ENCODE measurements at places on chromosomes 12 and 14.

- no peak for DNase-seq
These were observed 157.3 kb downstream of the DIO2 start for GRCh38 chr14:80054020-80054419.

DNA sequence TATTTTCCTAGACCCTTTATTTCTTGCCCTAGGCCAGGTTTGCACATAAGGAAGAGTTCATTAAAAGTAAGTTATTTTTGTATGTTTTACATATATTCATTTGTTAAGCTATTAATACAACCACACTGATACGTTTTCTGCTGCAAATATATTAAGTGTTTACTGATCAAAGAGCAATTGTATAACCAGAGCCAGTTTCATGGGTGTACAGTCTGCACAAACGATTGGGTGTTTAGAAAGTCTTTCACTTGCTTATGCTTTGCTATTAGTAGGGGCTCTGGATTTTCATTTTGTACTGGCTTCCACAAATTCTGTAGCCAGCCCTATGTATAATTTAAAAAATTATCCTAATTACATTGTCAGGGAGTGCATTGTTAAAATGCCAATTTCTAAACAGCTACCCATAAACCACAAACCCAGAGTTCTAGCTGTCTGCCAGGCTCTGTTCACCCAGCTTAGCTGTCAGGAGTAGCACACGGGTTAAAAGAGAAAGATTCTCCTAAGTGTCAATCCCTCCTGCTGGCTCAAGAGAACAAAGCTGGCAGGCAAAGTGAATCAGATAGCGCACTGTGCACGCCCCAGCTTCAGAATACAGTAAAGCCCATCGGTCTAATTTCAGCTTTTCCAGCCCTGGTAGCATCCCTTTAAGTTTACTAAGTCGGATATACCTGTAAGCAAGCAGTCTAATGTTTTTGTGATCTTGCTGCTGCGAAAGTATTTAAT lies 151.0 kb upstream of the LMO3 start:
- no peak for DNase-seq

DNA sequence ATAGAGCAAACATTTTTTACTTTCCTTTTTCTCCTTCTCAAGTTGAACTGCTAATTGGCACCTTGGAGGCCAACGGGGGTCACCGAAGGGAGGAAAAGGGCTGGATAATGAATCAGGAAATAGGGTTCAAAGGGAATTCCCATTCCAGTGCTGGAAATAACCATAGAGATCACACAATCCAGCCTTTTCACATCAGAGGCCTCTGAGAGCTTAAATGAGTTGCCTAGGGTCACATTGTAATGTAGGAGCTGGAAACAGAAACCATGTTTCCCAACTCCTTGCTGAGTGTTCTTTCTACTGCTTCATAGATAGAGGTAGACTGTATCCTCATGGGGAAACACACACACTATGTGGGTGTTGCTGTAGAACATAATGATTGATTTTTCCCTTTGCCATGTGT lies 60.6 kb upstream of the DDHD1 start:
- DNase-seq = no peak

DNA sequence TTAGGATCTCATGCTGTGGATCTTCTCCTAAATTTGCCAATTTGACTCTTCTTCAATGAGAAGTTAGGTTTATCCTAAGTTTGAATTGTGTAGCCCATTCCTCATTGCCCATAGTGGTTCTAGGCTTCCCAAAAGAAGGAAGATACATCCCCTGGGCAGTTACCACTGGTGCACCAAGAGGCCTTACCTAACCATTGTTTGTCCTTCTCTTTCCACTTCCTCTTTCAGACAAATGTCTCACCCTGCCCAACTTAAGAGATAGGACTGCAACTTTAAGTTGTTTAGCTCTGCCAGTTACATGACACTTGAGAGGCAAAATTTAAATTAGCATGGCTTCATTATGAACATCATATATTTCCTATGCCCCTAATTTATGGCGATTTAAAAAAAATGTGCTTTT lies 9.4 kb upstream of the KCNH3 start:
- DNase-seq = no peak

- DNase-seq = no peak
These were observed 50.2 kb upstream of the CCND2 start for GRCh38 chr12:4223273-4223845.

DNA sequence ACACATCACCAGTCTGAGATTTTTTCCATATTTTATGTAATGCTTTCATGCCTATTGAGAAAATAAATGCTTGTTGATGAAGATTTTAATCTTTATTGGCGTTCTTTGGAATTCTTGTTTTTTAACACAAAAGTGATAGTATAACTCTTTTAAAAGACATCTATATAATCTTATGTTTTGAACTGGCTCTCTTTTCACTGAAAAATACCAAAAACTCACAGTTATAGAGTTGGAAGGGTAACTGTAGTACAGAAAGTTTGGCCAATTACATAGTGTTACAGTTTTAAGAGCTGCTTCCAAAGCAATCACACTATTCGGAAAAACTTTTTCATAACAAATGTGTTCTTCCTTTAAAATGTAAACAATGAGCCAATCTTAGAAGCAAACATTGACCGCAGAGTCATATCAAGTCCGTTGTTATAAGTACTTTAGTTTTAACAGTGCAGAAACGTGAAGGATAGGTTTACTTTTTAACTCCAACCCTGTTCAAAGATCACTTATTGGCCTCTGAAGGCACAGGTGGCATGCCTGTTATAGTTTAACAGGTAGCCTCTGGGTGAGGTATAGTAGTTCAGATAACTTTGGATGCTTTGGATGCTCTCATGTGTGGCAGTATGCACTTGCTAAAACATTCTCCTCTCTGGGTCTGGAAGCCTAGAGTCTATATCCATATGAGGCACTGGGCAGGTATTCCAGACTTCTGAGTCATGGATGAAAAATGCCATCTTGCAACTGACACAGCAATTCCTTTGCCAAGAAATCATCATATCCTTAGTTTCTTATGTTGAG lies 12.1 kb upstream of the NTN4 start:
- peak; percentile 84 for DNase-seq

GRCh38 chr12:112353393-112353792 lies 28.8 kb downstream of the HECTD4 start:
- DNase-seq = peak; percentile 21

DNA sequence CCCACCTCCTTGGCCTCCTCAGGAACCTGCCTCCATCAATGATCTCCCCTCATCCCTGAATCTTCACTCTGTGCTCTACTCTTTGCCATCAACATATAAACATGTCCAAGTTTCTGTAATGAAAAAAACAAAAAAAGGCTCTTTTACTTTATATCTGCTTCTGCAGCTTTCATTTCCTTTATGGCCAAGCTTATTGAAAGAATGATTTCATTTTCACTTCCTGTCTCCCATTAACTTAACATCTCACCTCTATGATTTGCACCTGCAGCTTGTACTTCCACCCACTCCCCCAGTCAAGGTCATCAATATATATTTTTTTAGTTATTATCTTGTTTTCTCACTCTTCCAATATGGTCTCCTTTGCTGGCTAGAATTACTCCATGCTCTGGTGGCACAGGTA lies 15.6 kb upstream of the RNU6-7 start:
- DNase-seq = no peak

DNA sequence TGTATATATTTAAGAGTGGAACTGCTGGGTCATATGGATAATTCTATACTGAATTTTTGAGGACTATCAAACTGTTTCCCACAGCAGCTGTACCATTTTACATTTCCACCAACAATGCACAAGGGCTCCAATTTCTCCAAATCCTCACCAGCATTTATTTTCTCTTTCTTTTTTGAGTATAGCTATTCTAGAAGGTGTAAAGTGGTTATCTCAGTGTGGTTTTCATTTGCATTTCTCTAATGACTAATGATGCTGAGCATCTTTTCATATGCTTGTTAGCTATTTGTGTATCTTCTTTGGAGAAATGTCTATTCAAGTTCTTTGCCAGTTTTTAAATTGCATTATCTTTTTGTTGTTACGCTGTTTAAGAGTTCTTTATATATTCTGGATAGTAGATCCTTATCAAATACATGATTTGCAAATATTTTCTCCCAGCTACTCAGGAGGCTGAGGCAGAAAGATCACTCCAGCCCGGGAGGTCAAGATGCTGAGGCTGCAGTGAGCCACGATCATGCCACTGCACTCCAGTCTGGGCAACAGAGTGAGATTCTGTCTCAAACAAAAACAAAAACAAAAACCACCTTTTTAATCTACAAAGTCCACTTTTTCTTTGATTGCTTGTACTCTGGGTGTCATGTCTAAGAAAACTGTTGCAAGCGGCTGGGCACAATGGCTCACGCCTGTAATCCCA lies 32.8 kb downstream of the GTF2A1 start:
- DNase-seq = no peak

GRCh38 chr12:77477907-77478533 lies 352.7 kb upstream of the NAV3 start:
- no peak for DNase-seq

DNA sequence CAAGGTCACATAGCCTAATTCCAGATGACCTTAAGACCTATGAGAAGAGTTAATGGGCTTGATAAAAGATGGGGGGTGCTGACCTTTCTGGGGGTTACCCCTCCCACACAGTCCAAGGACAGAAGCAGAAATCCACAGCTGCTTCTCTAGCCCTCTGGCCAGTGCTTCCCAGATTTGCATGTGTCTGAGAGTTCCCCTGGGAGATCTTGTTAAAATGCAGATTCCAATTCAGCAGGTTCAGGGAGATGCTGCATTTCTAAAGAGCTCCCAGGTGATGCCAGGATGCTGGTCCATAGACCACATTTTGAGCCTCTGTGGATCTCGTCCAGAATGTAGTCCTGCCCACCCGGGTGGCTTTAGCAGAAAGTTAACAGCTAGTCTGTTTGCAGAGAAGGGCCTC lies 82.1 kb downstream of the WSCD2 start:
- no peak for DNase-seq

GRCh38 chr14:74636424-74637177 lies 24.6 kb upstream of the LTBP2 start:
- DNase-seq = peak; percentile 75

DNA sequence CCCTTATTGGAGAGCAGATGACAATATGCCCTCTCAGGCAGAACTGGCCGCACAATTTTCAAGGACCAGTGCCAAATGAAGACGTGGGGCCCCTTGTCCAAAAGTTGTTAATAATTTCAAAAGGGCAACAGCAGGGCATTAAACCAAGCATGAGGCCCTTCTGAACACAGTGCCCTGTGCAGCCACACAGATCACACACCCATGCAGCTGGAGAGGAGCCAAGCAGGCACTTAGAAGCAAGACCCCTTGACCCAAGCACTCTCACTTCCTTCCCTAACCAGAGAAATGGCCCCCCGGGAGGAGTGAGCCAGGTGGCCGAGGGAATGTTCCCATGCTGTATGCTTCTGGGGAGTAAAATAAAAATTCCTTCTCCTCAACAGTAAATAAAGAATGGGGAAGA lies 114.0 kb upstream of the TMPO start:
- no peak for DNase-seq
